Esophagus squamous epithelium (tissue), 5 donors: ENCODE measurements at places on chromosomes 13 and 19. TPM values are rescaled to one million over a fixed set of nuclear protein-coding genes. Genes with fewer than 3 reads are reported as not detected.

DNA sequence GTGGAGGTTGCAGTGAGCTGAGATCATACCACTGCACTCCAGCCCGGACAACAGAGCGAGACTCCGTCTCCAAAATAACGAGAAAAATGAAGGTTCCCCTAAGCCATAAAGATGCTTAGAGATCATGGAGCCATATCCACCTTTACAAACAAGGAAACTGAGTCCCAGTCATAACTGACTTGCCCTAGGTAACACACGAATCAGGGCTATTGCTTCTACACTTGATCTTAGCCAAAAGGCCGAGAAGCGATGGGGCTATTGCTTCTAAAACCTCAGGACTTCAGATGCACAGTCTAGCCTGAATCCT lies 3.2 kb downstream of the DBP start:
- DNase-seq: no peak

DNA sequence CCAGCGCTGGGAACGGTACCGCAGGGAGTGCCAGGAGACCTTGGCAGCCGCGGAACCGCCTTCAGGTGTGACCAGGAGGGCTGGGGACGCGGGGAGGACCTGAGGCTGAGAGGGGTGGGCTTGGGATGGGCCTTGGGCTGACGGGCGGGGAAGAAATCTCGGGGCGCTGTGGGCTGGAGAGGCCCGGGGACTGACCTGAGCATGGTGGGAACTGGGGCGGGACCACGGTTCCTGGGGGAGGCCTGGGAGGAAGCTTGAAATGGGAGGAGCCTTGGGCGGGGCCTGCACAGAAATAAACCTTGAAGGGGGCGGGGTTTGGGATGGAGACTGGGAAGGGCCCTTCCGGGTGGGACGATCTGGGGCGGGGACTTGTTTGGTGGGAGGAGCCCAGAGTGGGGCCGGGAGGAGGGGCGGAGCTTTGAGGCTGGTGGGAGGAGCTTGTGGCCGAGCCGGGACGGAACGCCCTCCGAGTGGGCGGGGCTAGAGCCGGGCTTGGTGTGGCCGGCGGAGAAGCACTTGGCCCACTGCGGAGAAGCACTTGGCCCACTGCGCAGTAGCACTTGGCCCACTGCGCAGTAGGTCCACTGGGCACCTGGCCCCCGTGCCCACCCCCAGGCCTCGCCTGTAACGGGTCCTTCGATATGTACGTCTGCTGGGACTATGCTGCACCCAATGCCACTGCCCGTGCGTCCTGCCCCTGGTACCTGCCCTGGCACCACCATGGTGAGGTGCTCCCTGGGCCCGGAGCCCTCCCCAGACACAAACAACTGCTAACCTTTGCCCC lies 2.8 kb downstream of the GIPR start:
- DNase-seq: no peak

DNA sequence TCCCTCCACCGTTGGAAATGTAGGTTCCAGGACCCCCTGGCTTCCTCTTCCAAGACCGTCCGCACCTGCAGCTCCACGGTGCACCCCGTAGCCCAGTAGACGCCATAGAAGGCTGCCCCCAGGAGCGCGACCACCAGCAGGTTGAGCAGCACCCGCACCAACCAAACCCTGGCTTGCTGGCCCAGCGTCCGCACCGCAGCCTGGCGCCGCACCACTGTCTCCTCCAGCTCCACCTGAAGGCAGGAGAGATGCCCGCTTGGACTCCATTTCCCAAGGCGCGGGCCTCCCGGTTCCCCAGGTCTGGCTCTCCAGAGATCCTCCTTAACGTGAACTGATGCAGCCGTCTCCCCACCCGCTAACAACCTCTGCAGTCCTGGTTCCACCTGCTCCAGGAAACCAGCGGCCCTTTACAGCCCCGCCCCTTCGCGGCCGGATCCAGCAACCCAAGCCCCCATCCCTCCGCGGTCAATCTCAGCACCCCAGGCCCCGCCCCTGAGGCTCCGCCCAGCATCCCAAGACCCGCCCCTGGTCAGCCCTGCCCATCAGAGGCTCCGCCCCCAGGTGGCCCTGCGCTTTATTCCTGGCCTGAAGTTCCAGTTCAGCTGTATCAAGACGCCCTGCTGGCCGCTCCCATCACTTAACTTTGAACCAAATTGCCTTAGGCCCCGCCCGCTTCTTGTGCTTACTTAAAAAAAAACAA lies 5.0 kb upstream of the LENG1 start:
- DNase-seq: no peak

DNA sequence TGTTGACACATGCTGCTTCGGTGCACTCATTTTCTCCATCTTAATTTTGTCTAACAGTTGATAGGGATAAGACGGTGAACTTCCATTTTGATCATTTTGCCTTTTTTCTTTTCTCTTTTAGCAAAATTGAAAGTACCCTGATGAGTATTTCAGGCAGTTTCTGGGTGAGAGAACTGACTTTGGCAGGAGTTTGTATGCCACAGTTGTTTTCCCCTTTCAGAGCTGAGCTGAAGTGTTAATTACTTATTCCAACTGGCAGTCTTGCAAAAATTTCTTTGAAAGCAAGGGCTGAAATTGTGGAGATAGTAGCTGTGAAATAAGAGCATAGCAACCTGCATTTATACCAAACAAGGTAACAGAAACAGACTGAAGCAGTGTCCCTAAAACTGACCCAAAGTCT lies 180.2 kb downstream of the SLITRK5 start:
- DNase-seq: no peak

DNA sequence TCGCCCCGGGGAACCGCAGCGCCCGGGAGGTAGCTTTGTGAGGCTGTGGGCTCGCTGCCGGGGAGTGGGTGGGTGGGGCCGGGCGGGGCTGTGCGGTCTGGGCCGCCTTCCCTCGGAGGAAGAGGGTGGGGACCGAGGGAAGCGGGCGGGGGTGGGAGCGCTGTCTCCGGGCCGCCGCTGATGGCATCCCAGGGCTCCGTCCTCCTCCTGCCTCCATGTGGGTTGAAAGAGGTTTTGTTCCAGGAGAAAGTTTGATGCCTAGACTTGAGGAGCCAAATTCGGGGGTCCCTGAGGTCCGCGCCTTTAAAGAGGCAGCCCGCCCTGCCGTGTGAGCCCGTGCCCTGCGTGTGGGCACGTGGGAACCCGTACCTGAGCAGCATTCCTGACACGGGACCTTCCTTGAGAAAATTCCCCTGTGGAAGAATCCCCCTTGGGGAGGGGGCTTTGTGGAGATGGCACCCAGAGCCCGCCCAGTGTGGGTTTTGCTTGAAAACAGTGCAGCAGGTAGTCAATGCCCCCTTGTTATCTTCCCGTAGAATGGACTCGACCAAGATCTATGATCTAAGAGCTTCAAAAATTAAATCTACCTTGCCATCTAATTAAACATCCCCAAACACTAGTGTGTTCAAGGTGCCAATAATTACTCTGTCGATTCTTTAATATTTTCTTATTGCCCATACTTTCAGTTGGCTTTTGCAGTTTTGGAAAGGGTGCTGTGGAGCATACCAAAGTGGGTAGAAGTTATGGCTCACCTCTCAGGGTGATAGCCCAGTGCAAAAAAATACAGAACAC lies 107.8 kb downstream of the RXFP2 start:
- DNase-seq: no peak

DNA sequence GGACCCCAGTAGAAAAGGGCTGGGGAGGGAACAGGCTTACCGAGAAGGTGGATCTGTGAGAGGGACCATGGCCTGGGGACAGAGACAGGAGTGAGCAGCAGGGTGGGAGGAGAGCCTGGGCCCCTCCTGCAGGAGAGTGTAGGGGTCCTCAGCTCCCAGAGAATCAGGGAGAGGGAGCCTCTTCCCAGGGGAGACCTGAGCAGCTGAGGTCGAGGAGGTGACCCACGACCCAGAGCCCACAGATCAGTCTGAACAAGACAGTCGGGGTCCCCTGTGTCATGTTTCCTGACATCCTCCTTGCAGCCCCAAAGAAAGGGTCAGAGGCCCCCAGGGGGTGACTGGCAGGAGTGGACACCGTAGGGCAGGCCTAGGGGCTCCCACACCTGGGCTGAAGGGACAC lies 6.7 kb downstream of the CEACAM4 start:
- no peak for DNase-seq

Gene FAM216B
- total RNA-seq: not detected

DNA sequence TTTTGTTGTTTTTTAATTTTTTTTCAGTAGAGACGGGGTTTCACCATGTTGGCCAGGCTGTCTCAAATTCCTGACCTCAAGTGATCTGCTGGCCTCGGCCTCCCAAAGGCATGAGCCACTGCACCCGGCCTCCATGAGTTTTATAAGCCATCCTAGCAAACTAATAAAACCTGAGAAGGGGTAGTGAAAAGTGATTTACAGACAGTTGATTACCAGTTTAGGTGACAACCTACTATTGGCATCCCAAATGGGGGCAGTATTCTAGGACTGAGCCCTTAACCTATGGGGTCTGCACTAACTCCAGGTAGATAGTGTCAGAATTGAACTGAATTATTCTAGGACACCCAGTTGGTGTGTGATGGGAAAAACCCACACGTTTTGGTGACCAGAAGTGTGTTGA lies 6.5 kb upstream of the LATS2 start:
- no peak for DNase-seq

- DNase-seq: no peak
Observed at GRCh38 chr19:54480051-54480450, 7.0 kb upstream of the CDC42EP5 start.

DNA sequence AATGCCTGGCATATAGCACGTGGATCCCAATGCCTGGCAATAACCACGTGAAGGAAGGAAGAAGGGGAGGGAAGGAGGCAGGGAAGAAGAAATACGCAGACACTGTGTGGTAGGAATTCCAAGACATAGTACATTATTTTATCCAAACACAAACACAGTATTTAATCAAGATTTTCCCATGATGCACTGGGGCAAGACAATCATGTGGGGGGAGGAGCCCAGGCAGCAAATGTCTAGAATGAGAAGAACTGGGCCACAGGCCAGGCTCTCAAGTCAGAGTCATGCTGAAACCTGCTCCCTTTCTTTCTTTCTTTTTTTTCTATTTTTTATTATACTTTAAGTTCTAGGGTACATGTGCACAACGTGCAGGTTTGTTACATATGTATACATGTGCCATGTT lies 717.9 kb downstream of the UQCRFS1 start:
- no peak for DNase-seq

DNA sequence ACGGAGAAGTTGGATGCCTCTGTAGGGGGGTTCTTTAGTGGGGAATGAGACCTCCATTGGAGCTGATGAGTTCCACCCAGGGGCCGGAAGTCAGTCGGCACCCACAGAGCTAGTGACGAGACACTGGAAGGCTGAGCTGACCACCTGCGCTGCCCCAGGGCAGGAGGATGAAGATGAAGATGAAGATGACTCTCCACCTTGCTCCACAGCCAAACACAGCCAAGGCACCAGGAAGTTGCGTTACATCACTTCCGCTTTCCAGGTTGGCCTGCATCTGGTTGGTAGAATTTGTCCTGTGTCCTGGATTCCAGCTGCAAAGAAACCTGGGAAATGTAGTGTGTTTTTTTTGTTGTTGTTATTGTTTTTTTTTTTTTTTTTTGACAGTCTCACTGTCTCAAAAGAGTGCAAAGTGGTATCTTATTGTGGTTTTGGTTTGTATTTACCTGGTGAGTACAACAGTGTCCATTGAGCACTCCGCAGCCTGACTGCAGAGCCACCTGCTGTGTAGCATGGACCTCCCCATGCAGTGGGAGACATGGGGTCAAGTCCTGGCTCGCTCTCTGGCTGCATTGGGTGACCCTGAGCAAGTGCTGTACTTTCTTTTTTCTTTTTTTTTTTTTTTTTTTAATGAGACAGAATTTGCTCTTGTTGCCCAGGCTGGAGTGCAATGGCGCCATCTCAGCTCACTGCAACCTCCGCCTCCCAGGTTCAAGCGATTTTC lies 1.9 kb downstream of the TBC1D17 start:
- DNase-seq: no peak

DNA sequence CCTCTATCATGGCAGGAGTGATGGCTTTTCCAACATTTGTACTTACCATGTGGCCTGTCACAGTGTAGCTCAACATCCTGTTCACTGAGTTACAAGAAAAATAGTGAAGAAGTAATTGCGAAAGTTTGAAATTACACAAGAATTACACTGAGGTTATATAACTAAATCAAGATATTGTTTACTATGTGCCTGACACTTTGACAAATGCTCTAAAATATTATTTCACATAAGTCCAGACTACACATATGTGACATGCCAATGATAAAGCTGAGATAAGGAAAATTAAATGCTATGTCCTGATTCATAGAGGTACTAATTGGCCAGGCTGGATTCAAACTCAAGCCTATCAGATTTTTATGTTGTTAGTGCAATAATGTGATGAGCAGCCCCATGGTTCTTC lies 451.7 kb downstream of the PCDH9 start:
- DNase-seq: no peak

Gene ZNF284
- 0.44 TPM for total RNA-seq

DNA sequence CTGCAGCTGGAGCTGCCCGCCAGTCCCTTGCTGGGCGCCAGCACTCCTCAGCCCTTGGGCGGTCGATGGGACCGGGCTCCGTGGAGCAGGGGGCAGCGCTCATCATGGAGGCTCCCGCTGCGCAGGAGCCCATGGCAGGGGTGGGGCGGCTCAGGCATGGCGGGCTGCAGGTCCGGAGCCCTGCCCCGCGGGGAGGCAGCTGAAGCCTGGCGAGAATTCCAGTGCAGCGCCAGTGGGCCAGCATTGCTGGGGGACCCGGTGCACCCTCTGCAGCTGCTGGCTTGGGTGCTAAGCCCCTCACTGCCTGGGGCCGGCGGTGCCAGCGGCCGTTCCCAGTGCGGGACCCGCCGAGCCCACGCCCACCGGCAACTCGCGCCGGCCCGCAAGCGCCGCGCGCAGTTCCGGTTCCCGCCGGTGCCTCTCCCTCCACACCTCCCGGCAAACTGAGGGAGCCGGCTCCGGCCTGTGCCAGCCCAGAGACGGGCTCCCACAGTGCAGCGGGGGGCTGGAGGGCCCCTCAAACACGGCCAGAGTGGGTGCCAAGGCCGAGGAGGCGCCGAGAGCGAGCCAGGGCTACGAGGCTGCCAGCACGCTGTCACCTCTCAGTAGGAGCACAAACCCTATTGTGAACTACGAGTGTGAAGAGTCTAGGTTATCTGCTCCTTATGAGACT lies 687.1 kb downstream of the PCDH17 start:
- no peak for DNase-seq

- DNase-seq: no peak
Observed at GRCh38 chr13:25912961-25913360, 138.9 kb downstream of the SHISA2 start.

- no peak for DNase-seq
Observed at GRCh38 chr13:111020546-111020945, 94.6 kb upstream of the ARHGEF7 start.
